ENCODE measurements at places on chromosomes 7 and 10.

- no peak for DNase-seq
Observed at GRCh38 chr7:25823571-25823970, 328.4 kb upstream of the NFE2L3 start.

DNA sequence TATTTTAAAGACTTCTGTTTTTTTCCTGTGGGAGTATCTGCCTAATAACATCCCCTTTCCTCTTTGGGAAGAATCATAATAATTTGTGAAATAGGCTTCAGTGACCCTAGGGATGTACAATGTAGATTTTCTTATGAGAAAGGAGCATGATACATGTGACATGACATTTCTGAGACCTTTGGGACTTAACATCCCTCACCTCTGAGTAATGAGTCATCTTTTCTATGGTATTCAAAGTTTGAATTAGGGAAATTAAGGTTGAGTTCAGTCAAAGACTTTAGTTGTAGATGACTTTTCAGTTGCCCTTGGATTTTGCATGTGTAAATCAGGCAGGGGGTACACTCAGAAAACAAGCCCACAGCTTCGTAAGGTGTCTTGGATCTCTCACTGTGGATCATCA, 14.3 kb downstream of the GRK5 start:
- no peak for DNase-seq

- no peak for DNase-seq
Observed at GRCh38 chr10:46267132-46267985, 19.4 kb upstream of the ANTXRL start.

DNA sequence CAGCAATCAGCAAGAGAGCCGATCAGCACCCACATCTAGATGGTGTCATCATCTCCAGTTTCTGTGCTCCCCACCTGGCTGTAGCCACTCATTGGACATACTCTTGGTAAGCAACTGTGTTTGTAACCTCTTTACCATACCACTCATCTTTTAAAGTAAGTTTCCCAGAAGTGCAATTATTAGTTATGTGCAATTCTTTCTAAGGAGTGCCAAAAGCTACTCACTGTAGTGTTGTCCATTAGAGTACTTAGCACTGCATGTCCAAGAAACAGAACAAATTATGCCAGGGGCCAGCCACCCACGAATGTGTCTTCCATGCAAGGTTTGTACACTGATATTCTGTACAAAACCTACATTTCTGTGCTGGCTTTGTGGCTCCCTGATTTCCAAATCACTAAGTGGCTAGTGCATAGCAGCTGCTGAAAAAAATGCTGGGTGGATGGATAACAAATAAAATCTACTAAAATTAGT, 131.9 kb downstream of the SRPK2 start:
- no peak for DNase-seq

GRCh38 chr7:44195889-44196288, 4.9 kb upstream of the YKT6 start:
- DNase-seq = peak; percentile 52

DNA sequence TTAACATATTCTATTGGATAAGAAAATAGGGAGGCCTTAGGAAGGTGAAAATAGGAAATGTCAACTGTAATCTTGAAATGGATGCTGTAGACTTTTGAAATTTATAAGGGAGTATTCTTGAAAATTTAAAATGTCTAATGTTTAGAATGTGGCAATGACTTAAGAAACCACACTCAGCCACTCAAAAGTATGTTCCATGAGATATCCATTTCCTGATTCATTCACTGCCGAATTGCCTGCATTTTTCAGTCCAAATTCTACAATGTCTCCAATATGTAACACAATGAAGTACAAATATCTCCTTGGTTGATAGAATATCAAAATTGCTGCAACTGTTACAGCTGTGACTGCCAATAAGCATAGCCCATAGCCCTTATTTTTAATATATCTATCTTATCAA, 25.9 kb downstream of the PRKG1 start:
- DNase-seq = no peak

DNA sequence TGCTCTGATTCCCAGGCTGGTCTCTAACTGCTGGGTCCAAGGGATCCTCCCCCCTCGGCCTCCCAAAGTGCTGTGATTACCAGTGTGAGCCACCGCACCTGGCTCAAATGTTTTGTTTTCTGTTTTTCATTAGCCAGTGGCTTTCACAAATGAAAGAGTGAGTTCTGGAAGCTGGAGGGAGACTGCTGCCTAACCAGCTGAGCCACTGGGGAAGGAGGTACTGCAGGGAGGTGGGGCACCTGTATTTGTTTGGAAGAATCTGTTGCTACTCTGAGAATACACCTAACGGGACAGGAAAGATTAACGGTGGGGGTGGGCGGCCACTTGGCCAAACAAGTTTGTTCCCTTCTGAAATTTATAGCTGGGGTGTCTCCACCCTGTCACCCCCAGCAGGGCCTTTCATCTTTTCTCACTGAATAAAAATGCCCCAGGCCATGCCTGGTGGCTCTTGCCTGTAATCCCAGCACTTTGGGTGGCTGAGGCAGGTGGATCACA, 4.7 kb downstream of the STOX1 start:
- no peak for DNase-seq

DNA sequence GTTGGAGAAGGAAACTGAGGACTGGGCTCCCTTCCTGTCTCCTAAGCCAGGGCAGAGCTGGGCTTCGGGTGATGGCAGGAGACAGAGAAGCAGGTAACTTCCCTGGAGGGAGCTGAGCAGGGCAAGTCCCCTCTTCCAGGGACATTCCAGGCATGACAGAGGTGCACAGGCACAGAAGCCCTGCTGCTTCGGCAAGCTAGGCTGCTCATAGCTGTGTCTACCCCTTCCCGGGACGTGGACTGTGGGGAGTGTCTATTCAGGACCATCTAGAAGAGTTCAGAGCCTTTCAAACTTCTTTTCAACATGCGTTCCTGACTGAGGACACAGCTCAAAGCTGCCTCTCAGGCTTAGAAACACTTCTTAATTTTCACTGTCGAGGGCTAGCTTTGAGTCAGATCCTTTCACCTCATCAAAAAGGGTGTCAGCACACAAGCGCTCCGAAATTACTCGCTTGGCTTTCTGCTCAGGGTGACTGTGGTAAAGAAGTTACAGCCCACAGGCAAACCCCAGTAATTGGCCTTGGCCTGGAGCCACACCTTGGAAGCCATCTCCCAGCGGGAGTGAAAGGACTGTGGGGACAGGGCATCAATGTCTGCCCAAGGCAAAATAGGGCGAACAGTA, 63.7 kb upstream of the STEAP1B start:
- DNase-seq = no peak

- DNase-seq = no peak
Observed at GRCh38 chr10:122164815-122165483, 106.1 kb upstream of the BTBD16 start.

DNA sequence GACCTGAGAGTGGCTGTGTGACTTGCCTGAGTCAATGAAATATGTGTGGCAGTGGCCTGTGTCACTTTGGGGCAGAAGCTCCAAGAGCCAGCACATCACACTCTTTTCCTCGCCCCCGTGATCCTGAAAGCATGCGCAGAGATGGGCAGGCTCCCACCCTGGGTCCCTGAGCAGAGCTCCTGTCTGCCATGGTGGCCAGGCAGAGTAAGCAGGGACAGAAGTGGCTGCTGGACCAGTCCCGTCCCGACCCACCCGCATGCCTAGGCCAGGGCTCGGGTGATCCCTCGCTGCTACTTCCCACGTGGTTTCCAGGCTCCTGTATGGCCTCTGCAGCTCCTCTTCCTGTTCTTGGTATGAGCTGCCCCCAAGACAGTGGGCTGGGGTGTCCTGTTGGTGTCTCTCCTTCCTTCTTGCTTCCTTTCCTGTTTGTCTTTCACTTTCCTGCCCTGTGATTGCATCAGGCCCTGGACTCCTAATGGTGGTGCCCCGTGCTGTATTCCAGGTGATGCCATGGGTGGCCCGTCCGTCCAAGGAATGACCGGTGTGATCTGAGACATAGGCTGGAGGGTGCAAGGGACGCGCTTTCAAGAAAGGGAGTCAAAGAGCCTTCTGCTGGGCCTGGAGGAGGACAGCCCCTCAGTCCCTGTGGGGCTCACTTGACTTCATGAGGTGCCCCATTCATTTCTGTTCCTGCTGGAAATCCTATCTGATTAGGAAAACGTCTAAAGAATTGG, 71.4 kb upstream of the SHH start:
- DNase-seq = no peak

DNA sequence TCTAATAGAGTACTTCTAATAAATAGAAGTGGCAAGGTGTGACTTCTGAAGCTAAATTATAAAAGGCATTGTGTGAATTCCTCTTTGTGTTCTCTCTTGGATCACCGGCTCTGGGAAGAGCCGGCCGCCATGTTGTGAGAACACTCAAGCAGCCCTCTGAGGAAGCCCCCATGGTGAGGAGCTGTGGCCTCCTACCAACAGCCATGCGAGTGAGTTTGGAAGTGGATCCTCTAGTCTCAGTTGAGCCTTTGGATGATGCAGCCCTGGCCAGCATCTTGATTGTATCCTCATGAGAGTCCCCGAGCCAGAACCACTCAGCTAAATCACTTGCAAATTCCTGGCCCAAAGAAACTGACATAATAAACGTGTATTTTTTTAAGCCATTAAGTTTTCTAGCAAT, 94.5 kb upstream of the CARD11 start:
- DNase-seq = no peak

- DNase-seq = no peak
Observed at GRCh38 chr10:99555825-99556523, 23.2 kb downstream of the NKX2-3 start.

GRCh38 chr10:26787362-26787761, 73.4 kb downstream of the ABI1 start:
- DNase-seq = no peak

- no peak for DNase-seq
Observed at GRCh38 chr10:29895456-29895855, 163.9 kb downstream of the JCAD start.

GRCh38 chr10:35426657-35427056, 90.3 kb downstream of the CCNY start:
- no peak for DNase-seq

- DNase-seq = no peak
Observed at GRCh38 chr7:144086730-144087129, 652 bp downstream of the OR2A12 start.

GRCh38 chr7:88328787-88329186, 22.1 kb upstream of the STEAP4 start:
- DNase-seq = no peak

GRCh38 chr7:145732521-145732920, 384.1 kb upstream of the CNTNAP2 start:
- DNase-seq = no peak

Data from NCI-H2171 (cell line).